ENCODE measurements at places on chromosomes 2 and 18.
A peak's percentile ranks its signal among the peaks of the same experiment; 100 is the strongest.

DNA sequence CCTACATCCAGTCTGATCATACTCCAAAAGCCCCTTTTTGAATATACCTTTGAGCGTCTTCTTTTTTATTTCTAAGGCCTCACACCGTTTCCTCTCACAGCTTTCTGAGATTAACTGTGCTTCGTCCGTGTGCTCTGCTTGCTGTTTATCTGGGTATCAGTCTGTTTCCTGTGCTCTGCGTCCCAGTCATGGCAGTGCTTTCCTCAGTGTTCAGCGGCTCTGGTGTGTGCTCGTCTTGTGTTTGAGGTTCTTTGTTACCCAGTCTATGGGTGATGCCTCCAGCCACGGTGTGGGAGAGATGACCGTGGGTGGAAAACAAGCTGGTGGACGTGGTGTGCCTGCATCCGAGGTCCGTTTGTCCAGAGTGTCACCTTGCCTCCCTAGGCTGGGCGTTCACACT is 33.6 kb upstream of the BIN1 start:
- DNase-seq: no peak

- DNase-seq: no peak
Measured at GRCh38 chr2:189770590-189771322, 8.2 kb upstream of the OSGEPL1 start.

- peak; percentile 34 for DNase-seq
Measured at GRCh38 chr2:121707344-121707919, 29.2 kb downstream of the NIFK start.

GRCh38 chr2:207282916-207283315 is 117.2 kb upstream of the KLF7 start:
- no peak for DNase-seq

DNA sequence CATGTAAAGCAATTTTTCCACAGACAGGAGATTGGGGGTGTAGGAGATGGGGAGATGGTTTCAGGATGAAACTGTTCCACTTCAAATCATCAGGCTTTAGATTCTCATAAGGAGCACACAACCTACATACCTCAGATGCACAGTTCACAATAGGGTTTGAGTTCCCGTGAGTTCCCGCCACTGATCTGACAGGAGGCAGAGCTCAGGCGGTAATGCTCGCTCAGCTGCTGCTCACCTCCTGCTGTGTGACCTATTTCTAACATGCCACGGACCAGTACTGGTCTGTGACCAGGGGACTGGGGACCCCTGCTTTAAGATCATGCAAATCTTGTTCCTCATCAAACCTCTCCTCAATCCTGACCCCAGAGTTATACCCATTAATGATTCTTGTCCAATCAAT is 70.1 kb downstream of the RPE start:
- DNase-seq: no peak

DNA sequence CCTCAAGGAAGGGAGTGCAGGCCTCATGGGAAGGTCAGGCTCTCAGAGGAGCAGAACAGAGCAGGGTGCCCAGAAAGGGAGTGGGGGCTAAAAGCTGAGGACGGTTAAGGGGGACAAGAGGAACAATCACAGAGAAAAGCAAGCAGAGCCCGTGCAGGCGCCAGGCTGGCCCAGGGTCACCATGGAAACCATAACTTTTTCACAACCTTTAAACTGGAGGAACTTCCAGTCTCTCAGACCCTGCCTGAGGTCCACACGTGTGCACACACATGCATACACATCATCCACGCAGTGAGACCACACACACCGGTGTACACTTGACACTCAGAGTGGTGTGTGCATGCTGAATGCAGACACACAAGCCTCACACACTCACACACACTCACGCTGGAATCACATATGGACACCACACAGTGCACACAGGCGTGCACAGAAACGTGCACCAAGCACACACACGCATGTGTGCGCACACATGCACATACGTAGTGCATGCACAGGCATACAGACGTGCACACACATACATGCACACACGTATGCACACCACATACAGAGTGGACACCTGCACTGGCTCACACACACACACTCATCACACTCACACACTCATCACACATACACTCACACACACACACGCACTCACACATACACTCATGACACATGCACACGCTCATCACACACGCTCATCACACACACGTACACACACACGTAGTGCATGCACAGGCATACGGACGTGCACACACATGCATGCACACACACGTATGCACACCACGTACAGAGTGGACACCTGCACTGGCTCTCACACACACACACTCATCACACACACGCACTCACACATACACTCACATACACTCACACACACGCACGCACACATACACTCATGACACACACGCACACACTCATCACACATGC is 37.2 kb upstream of the SNED1 start:
- DNase-seq: no peak

- DNase-seq: no peak
Measured at GRCh38 chr2:2265747-2266279, 65.3 kb downstream of the MYT1L start.

GRCh38 chr2:20060106-20060505 is 8.7 kb upstream of the LAPTM4A start:
- no peak for DNase-seq

- DNase-seq: no peak
Measured at GRCh38 chr2:172562298-172562697, 6.4 kb downstream of the PDK1 start.

DNA sequence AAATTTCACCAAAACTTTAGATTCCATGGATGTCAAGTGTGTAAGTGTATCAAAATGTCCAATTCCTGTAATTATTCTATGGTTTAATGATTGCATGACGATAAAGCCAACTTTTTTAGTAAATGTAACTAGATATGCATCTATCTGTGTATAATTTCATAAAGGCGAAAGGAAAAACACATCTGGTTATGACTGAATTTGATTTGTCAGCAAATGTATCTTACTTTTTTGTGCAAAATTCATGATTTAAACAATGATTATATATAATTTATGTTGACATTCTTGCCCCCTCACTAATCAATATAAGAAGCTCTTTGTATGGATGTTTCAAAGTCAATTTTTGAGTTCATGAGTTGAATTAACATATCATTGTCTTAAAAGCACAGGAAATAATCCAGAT is 138.5 kb downstream of the KCNJ3 start:
- no peak for DNase-seq

- no peak for DNase-seq
Measured at GRCh38 chr2:117984208-117984607, 29.7 kb downstream of the CCDC93 start.
